ENCODE measurements at places on chromosomes 2 and 18. TPM values are rescaled to one million over a fixed set of nuclear protein-coding genes. Genes with fewer than 3 reads are reported as not detected.
A peak's percentile ranks its signal among the peaks of the same experiment; 100 is the strongest.

DNA sequence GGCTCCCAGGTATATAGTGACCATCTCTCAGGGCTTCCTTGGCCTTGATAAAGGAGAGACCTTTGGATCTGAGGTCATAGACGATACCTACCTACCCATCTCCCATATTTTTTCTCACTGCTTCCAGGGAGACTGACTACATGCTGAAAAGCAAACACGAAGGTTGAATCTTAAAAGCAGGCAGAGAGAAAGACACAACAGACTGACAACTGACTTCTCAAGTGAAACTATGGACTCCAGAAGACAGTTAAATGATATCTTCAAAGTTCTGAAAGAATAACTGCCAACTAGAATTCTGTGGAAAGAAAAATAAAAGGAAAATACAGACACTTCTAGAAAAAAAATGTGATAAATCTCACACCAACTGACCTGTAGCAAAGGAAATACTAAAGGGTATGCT, 76.5 kb upstream of the HAAO start:
- DNase-seq = no peak

Gene SOCS6
- 51.6 TPM for total RNA-seq

GRCh38 chr2:68044099-68044498, 18.7 kb downstream of the C1D start:
- DNase-seq = peak; percentile 80

GRCh38 chr2:224781400-224781799, 65.2 kb upstream of the CCDC195 start:
- no peak for DNase-seq

GRCh38 chr18:72869226-72870185, 1.7 kb upstream of the NETO1 start:
- DNase-seq = no peak

Gene IL18RAP
- not detected for total RNA-seq

- DNase-seq = peak; percentile 40
Measured at GRCh38 chr2:18589354-18589753, at the start of gene NT5C1B. TSS of gene NT5C1B (minus strand) at chr2:18589569. CDS start at chr2:18589468, 101 bp downstream.

DNA sequence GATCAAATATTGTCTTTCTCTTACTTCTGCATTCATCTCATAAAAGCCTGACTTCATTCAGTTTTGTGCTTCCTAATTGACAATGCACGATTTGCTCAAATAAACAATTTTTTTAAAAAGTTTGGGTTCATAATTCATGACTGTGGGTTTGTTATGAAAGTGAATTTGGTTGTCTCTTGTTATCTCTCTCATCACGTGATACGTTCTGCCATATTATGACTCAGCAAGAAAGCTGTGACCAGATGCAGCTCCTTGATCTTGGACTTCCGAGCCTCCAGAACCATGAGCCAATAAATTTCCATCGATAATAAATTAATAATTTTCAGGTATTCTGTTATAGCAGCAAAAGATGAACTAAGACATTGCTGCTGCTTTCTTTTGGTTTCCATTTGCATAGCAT, 156.5 kb upstream of the LRATD1 start:
- DNase-seq = no peak

Gene TNP1
- total RNA-seq = not detected

Gene ABCG8
- under 0.01 TPM for total RNA-seq

DNA sequence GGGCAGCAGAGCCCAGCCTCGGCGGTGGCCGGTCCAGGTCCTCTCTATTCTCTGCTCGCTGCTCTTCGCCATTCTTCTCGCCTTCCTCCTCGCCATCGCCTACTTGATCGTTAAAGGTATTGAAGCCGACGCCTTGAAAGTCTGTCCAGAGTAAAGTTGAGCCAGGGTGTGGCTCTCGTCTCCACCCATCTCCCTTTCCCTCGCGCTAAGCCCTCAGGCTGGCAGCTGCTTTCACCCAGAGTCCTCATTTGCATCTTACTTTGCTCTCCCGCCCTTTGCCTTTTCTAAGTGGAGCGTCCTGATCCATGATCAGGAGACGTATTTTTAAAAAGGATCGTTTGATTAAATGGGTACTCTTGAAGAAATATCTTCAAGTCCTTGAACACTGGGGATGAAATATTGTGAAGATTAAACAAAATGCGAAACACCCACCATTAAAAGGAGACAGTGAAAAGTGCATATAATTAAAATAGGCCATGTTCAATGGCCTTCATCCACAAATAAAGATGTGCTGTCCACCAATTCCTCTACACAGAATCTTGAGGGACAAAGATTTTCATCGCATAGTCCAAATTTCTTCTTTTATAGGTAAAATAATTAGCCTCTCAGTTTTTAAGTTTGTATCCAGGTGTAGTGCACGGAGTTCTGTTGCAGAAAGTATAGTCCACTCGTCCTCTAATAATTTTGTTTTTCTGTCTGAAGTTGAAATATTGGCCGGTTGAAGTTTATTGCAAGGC, 657 bp downstream of the ARL6IP6 start:
- DNase-seq = peak; percentile 78

GRCh38 chr2:238131761-238132462, 6.6 kb upstream of the KLHL30 start:
- no peak for DNase-seq

DNA sequence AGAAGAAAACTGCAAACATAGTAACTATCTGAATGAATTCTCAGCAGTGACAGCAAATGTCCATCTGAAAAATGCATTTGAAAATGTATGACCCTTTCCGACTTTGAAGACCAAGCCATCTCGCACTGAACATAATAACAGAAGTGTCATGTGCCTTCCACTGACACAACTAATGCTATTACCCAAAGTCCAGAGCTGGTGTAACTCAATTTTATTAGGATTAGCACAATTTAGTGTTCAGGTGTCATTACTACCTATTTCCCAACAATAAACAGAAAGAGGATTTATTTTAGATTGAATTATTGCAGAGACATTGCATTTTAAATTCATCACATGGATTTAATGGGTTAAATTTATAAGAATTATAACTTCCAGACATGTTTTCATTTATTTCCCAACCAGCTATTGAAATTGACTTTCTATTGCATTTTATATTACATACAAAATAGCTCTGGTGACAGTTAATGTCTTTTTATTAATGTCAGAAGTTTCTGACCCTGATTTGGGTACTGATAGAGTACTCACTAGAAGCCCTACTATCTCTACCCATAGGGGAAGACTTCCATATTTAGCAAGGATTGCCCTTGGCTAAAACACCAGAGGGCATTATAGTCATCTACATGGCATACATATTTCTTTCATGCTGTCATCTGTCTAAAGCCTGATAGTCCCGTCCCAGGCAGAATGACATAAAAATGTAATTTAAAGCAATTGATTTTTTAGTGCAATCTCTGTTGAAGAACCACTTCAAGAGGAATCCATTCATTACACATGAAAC, 7.0 kb upstream of the STK39 start:
- DNase-seq = peak; percentile 55

GRCh38 chr2:220670511-220670910, 901.6 kb downstream of the EPHA4 start:
- DNase-seq = no peak

Gene DNAJC5G
- not detected for total RNA-seq

Gene CRYGC
- not detected for total RNA-seq

Gene FBXO41
- total RNA-seq = 1.6 TPM

DNA sequence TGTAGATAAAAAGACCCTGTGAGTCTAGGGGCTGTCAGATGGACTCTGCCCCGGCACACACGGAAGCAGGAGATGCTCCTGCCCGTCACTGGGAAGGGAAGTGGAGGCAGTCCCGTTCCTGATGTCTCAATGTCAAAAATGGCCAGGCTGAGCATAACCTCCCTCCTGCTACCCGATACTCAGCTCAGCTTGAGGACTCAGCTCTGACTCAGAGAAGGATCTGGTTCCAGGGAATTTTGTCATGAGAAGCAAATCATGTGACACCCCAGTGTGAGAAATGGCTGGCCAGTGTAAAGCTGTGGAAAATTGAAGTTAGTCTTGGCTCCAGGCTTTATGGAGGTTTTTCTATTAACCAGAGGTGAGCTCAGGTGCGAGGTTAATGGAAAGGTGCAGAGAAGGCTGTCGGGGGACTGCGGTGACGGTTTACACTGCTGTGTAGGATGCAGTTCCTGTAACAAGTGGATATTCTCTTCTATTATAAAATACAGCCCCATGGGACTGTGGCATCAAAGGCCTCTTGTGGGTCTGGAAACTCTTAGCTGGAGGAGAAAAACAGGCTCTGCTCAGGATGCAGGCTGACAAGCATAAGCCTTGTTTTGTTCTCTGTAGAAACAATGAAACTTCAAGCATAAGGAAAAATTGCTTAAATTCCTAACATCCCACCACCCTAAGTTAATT, 24.7 kb upstream of the AGAP1 start:
- DNase-seq = peak; percentile 97

GRCh38 chr2:112476434-112476833, 5.5 kb upstream of the TTL start:
- DNase-seq = no peak

Gene NPHP1
- 2.4 TPM for total RNA-seq

GRCh38 chr2:80153151-80153550, 151.4 kb downstream of the LRRTM1 start:
- no peak for DNase-seq

GRCh38 chr2:113309655-113310387, 31.1 kb upstream of the PAX8 start:
- DNase-seq = peak; percentile 87

- DNase-seq = no peak
Measured at GRCh38 chr18:55850904-55851303, 262.9 kb upstream of the TCF4 start.

GRCh38 chr2:190637281-190637734, 11.6 kb upstream of the NAB1 start:
- DNase-seq = no peak

- peak; percentile 6 for DNase-seq
Measured at GRCh38 chr18:68925268-68925667, 127.4 kb downstream of the CCDC102B start.

DNA sequence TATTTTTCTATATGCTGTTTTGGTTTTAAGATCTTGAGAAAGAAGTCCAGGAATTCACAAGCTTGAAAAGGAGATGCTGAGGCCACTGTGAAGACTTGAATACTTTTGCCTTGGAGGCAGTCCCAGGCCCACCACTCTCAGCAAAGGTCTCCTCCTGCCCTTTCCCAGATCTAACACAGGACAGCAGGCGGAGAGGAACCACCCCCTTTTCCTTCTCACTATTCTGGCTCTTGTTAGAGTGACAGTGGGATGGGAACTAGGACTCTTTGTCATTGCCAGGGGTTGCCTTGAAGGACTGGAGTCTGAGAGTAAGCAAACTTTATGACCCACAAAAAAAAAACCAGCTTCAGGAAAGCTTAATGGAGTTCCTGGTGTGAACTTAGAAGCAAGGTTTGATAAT, 54.7 kb downstream of the E2F6 start:
- no peak for DNase-seq

DNA sequence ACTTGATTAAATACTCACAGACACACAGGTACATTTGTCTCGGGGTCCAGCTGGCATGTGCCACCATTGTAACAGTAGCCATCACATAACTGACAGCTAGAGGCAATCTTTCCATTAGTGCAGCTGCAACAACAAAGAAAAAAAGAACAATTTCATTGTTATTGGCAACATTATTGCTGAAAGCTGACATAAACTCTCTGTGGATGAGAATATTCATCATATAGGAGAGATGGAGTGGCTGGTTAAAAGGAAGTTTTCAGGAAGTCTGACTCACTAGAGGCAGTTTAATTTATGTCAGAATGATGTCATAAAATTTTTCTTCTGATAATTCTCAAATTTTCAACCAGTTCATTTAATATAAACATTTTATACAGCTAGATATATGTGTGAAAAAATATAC, 1490.0 kb upstream of the NXPH2 start:
- no peak for DNase-seq

Gene COL6A3
- total RNA-seq = 0.64 TPM

Gene NOSTRIN
- total RNA-seq = 0.64 TPM

DNA sequence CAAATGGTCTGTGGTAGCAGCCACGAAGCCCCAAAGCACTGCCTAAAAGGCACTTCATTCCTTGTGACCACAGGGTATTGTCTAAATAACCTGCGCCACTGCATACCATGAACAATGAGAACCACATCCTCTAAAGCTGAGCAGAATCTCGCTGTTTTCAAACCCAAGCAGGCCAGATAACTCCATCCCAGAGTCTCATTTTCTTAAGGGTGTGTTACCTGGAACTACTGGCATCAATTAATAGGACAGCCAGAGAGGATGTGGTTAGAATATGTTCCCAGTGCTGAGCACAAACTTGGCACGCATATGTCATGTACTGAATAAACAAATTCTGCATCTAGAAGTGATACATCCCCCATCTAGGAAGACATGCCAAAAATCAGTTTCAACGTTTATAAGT, 13.0 kb downstream of the VPS4B start:
- DNase-seq = peak; percentile 41

GRCh38 chr2:174245065-174245464, 3.3 kb downstream of the OLA1 start:
- DNase-seq = no peak

- DNase-seq = no peak
Measured at GRCh38 chr2:8259106-8259840, 422.6 kb upstream of the ID2 start.

- peak; percentile 75 for DNase-seq
Measured at GRCh38 chr2:43226558-43226954, at the start of gene ZFP36L2. TSS of gene ZFP36L2 (minus strand) at chr2:43226606. CDS start at chr2:43226315, 291 bp downstream.

DNA sequence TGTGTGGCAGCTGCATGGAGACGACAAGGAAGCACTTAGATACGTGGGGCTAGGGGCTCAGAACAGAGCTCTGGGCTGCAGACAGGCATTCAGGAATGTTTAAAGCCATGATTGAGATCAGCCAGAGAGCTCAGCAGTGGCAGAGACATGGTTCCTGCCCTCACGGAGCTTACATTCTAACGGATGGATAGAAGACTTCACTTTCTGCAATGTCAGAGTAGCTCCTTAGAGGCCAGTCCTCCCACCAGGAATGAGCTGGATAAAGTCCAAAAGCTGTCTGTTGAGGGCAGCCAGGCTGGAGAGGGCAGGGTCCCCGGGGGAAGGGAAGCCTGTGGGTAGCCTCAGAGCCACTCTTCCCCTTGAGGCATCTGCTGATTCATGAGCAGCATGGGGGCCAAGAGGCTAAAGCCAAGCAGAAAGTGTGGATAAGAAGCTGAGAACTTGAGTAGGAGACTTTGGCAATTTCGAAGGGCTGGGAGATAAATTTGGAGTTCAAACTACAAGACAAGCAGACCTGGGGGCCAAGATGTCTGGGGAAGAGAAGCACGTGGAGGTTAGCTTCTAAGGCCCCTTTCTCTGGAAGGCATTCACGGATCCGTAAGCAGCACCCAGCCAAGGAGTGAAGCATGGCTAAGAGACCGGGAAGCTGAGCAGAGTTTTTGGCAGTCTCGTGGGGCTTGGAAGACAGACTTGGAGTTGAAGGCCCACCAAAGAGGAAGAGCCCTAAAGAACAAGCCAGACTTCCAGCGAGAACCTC, 9.7 kb upstream of the CIB4 start:
- DNase-seq = no peak

Gene MERTK
- total RNA-seq = 3.9 TPM

GRCh38 chr2:160295519-160296207, 95.6 kb upstream of the ITGB6 start:
- no peak for DNase-seq

Gene TOGARAM2
- not detected for total RNA-seq
